Left cardiac atrium (tissue), 4 donors: ENCODE measurements at places on chromosomes 5 and 9.
A peak's percentile ranks its signal among the peaks of the same experiment; 100 is the strongest.

DNA sequence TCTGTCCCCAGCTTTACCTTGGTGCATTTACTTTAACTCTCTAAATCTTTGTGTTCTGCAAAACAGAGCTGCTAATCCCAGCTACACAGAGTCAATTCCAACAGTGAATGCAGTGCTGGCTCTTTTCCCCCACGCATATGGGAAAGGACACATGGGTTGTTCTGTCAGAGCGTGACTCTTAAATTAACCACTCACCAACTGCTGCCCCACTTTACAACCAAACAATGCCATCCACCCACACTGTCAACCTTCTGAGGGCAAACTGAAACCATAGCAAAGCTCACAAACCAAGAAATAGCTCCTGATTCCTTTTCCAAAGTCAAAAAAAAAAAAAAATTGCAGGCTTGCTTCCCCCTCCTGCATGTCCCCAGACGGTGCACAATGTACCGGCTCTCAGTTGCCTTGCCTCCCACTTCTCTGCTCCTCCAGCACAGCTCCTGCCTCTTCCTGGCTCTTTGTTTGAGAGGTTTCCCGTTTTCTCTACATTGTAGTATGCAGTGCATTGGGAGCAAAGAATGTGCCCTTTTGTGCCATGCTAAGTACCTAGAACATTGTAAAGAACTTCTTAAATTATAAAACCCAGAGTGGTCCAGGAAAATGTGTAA, 151.5 kb upstream of the DAPK1 start:
- no peak for DNase-seq

DNA sequence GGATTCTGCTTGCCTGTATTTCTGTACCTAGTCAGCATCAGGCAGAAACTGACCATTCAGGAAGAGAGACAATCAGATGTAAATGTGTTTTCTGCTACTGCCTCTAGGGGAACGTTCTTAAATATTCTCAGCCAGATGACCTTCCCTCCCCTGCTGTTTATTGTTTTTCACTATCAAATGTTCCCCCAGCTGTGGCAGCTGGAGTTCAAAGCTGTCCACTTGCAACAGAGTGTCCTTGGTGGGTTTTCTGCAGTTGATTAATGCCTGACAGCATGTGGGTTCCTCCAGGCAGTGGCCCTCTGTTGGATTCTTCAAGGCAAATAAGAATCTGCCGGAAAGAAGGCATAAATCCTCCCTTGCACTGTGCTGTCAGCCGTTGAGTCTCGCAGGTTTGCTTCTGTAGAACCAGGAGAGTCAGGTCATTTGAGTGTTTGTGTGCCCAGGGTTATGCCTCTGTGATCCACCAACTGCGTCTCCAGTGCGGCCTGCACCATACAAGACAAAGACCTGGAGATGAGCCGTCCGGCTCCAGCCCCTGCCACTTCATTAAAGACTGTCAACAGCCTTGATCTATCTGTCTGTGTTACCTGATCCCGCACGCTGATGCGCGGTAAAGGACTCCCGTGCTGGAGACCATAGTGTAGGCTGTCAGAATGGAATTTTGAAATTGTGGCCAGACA, 203.4 kb downstream of the GADD45G start:
- DNase-seq: no peak

DNA sequence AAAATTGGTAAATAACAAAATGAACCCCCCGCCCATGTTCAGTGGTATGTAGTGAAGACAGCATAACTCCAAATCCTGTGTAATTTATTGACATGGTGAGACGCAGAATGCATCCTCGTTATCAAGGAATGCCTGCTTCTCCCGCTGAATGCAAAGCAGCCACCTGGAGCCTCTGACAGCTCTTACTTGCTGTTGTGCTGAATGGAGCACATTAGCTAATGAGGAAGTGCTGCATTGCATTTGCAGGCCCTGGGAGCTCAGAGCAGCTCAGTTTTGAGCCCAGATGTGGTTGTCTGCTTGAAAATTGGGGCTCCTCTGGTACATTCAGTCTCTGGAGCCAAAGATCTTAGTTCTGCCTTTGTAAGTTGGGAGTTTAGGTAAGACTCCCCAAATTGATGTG, 28.9 kb downstream of the PLAC8L1 start:
- no peak for DNase-seq

GRCh38 chr9:90960941-90961340, 159.3 kb downstream of the SYK start:
- DNase-seq: no peak

DNA sequence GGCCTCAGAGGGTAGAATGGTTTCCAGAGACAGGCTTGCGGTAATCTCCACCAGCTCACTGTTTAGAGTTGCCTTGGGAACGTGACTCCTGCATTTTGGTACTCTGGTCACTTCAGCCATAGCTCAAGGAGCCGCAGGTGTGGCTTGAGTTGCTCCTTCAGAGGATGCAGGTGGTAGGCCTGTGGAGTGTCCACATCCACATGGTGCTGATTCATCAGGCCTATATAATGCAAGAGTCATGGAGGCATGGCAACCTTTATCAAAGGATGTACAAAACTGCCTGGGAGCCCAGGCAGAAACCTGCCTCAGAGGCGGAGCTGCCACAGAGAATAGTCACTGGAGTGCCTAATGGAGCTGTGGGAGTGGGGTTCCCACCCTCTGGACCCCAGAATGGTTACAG, 114.2 kb downstream of the ANXA1 start:
- DNase-seq: no peak

DNA sequence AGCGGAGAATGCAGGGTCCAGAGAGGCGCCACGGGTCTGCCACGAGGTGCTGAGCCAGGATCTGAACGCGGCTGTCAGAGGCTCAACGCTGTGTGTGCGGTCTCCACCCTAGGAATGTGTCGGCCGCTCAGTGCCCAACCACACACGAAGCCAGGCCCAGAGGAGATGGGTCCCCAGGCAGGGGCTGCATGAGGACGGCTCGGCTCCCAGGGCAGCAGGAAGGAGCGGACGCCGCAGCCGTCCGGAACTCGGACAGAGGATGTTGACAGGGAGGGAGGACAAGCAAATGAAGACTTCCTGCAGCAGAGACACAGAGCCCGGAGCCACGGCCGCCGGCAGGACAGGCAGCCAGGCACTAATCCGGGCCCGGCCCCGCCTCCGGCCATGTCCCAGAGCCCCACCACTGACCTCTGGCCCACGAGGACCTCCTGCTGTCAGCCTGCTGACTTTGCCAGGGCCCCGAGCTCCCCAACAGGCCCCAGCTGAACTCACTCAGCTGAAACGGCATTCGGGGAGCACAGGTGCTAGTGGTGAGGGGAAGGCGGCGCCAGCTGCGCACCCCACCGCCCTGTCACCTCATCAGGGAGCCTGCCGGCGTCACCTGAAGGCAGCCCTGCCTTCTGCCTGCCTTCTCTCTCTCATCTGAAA, 12.7 kb downstream of the VAV2 start:
- DNase-seq: peak; percentile 61

- DNase-seq: no peak
Observed at GRCh38 chr5:150787656-150788055, 9.1 kb downstream of the SMIM3 start.

GRCh38 chr5:33772380-33772897, 119.4 kb downstream of the ADAMTS12 start:
- DNase-seq: no peak
